ENCODE measurements at places on chromosomes 2 and 18.

DNA sequence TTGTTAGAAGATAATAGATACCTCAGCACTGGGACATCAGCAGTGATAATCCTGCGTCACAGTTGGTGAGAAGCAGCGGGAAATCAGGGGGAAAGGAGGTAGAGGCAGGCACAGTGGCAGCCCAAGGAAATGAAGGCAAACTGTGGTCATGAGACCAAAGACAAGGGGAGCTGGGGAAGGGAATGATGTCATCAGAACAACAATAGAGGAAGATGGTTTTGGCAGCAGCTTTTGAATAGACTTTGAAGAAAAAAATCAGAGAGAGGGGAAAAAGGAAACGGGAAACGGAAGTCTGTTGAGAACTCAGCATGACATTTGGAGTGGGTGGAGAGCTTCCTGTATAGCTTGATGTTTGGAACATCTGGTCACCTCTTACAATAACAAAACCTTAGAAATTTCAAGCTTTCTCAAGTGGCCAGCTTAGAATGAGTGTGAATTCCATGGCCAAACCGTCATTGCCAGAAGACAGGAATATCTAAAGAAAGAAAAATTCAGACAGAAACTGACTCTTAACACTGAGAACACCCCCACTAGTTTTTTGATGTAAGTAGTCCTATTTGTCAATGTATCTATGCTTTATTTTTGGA, 18.4 kb upstream of the YES1 start:
- no peak for DNase-seq

DNA sequence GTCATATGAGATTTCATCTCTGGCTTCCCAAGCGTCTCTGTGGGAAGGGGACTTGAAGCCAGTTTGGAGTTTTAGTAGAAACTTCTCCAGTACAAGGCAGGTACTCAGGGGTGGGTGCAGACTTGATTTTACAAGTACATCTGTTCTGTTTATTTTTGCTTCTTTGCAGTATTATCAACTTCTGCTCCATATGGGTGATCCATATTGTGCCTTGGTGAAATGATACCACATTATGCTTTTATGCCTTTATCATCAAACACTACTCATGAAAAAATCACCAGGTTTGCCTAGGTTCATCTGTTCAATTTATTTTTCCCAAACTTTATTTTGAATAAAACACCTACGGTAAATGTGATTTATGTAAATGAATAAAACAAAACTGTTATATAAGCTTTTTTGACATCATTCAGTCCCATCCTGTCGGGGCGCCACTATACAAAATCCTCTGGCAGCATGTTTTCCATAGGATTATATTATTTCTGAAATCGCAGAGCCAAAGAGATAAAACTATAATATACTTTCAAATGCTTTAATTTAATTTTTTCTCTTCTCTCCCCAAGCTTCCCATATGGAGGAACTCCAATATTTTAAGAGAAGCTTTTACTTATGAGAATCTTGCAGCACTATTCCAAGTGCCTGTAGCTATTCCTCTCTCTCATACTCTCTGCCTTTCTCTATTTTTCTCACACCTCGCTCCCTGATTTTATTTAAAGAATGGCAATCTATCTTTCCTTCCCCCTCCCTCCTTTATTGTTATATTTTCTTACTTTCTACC, 490.9 kb downstream of the RNF144A start:
- no peak for DNase-seq

DNA sequence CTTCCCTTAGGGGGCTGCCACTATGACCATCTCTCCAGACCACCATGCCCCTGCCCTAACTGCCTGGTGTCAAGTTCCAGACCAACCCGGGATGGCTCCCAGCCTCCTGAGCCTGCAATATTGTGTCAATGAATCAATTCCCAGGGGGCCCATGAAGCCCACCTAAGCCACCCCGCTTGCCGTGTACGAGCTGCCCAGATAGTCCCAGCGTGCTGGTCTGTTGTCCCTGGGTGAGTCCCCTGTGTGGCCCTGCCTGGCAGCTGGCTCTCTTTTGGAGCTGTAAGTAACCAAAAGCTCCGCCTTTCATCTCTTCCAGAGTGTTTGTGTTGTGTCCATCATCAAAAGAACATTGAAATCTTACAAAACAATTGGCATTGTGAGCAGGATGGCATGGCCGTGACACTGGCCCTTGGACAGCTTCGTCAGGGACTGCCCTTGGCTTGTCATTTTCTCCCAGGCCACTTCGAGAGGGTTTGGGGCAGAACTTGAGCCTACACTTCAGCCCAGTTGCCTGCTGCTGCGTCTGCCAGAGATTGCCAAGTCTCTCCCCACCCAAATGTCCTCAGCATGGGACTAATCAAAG, 11.3 kb upstream of the MAL start:
- DNase-seq: no peak

DNA sequence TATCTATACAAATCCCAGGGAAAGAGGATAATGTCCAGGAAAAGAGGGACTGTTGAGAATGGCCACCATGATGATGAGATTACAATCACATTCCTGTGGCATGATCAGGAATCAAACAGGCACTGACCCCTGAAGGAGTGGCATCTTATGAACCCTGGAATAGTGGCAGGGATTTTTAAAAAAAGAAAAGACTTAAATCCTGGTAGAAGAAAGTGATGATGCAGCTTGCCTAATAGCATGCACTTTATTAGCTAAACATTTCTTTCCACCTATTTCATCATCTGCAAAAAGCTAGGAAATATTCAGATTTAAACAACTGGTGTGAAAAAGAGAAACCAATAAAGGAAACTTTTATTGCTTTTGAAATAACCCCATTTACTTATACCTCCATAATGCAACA, 87.2 kb upstream of the FSHR start:
- DNase-seq: no peak

- DNase-seq: no peak
These were observed 183.5 kb downstream of the MCFD2 start for GRCh38 chr2:46732127-46732526.

GRCh38 chr2:96498021-96498431, 7.1 kb downstream of the NEURL3 start:
- DNase-seq: peak; percentile 71

DNA sequence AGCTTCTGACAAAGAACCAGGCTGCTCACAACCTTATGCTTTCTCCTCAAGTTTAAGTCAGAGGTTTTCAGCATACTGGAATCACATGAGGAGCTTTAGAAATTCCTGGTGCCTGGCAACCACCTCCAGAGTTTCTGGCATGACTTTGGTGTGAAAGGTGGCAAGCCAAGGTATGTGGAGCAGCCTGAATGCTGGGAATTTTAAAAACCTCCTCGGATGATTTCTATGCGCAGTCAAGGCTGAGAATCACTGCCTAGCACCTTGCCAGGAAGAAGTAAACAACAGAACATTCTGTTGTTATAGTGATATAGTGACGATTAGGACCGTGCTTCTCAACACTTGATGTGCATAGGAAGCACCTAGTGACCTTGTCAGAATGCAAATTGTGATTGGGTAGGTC, 11.7 kb downstream of the CCBE1 start:
- no peak for DNase-seq

- DNase-seq: no peak
These were observed 149.0 kb upstream of the SH3BP4 start for GRCh38 chr2:234802845-234803171.

DNA sequence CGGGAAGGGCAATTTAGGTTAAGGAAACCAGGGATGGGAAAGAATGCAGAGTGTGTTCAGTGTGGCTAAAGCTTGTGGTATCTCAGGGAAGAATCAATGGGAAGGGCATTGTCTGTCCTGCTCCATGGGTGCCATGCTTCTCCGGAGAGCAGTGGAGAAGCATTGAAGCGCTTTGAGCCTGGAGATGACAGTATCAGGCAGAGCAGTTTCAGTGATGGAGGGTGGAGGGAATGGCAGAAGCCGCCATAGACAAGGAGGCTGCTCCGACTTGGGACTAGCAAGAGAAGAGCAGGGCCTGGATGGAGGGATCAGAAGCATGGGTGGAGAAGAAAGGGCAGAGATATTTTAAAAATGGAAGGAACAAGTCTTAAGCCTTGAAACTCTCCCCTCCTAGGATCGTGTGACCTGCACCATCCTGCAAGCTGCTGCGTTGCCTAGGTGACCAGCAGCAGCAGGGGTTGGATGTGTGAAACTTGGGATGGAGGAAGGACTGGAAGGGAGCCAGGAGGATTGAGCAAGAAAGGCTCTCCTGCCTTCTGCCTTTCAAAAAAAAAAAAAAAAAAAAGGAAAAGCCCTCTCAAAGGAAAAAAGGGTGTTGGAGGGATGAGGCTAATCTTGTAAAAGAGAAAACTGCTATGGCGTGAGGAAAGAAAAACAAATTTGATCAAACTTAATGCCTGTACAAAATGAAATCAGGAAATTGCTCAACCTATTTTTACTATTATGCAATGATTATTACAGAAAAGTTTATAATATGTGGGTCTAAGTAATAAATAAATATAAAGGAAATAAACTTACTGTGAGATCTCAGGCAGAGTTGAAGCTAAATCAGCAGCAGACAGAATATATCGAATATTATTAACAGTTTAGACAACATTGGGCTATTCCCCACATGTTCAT, 493.8 kb upstream of the NRP2 start:
- no peak for DNase-seq

DNA sequence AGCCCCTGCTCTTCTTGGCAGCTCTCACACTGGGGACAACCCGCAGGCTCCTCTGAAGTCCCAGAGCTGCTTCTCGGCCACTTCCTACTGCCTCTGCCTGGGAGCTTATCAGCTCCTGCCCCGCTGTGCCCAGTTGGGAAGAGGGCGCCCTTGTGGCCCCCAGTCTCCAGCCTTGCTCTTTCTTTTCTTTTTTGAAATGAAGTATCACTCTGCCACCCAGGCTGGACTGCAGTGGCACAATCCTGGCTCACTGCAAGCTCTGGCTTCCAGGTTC, 20.6 kb upstream of the ALPI start:
- DNase-seq: no peak

DNA sequence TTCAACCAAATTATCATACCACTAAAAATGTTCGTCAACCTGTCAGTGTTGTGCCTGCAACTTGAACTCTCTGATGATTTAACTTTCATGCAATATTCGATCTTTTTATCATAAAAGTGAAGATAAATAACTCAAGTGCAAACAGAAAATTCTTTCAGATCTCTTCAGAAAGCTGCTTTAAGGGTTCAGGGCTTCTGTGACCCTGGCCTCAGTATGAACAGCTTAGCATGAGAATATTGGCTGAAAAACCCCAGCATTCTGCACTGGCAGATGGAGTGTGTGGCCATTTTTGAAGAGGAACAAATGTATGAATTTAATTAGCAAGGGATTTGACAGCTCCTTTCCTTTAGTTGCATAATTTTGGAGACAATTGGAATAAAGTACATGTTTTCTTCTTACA, 851.4 kb upstream of the SOX11 start:
- no peak for DNase-seq

DNA sequence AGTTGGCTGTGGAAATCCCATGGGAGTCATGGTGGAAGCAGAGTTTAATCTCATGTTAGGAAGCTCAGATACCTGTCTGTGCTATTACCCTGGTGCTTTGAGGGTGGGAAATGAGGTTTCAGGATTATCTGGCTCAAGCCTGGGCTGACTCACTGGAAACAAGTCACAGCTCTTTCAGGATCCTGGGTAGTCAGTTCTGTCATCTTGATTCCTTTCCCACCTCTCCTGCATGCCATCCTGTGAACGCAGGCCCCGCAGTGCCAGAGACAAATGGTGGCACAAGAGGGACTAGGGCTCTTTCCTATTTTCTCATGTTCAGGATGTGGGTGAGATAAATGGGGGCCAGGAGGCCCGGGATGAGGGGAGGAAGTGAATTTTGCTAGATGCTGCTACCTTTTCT, 3.7 kb upstream of the FAM136A start:
- no peak for DNase-seq

GRCh38 chr2:66305718-66306117, 129.2 kb upstream of the MEIS1 start:
- DNase-seq: no peak

- DNase-seq: no peak
These were observed 16.6 kb upstream of the RPE start for GRCh38 chr2:209985874-209986273.

DNA sequence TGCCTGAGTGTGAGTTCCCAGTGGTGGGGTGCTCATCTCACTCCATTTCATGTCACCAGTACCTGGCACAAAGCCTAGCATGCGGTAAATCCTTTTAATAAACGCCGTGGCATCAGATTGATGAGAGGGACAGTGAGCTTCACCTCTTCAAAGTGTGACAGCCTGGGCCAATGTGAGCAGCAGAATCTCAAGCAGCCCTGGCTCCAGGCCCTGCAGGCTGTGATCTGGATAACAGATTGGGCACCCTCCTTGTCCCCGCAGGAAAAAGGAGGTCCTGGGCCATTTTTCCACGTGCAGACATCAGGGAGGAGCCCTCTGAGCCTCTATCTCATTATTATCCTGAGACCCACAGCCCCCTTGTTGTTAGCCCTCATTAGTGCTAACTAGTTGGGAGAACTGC, 34.8 kb downstream of the TET3 start:
- peak; percentile 65 for DNase-seq

DNA sequence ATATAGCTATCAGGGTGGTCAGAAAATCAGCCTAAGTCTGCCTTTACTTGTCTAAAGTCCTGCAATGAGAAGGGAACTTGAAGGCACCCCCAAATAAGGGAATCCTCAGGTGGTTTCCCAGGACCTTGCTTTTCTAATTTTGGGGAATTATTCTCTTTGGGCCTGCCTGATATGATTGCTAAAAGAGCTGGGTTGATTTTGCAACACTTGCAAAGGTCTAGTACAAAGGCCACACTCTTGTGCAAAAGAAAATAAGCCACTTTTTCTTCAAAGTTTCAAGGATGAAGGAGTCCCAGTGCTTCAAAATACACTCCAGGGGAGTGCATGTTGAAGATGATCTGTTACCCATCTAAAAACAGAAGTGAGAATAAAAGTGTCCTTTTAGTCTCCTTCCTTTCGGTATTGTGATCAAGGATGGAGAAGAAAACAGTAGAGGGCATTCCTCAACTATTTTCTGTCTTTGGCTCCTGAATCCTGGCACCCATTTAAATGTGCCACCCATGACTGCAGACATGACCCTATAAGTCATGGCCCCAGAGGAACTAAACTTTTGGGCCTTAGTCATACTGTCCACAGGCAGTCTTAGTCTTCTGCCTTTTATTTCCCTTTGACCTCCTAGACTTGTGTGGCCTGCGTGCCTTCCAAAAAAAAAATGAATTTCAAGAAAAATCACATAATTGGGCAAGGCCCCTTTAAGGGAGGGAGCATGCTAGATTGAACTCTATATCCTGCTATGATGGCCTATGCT, 5.1 kb downstream of the SULT1C3 start:
- DNase-seq: no peak

DNA sequence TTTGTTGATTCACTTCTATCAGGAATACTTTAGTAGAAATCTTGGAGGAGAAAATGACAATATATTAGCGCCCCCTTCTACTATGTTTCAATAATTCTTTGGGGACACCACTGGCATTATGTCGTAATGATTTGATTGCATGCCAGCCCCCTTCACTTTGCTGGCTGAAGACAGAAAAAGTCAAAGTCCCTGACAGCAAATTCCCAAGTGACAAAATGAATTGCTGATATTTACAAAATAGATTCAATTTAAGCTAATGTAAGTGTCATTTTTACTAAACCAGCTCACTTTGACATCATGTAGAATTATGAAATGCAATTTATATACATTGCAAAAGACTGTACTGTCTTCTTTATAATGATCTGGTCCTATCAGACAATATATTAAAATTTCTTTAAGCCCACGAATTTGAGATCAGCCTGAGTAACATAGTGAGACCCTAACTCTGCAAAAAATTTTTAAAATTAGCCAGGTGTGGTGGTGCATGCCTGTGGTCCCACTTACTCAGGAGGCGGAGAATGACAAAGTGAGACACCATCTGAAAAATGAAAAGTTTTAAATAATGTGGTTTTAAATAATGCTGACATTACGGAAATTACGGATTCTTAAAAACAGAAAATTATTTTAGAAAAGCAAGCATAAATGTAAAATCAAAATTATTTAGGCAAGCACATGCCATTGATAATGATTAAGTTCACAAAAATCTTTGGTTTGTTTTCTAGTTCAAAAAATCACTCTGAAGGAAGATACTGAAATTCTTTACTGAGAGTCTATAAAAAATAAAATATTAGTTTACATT, 520.1 kb upstream of the PKDCC start:
- no peak for DNase-seq

Data from cerebellum (tissue), 4 donors.